ENCODE measurements at places on chromosomes 12 and 14.

GRCh38 chr14:88137327-88137726 is 132.4 kb downstream of the GPR65 start:
- DNase-seq: no peak

- DNase-seq: no peak
Observed at GRCh38 chr12:6172086-6172485, 28.1 kb upstream of the CD9 start.

DNA sequence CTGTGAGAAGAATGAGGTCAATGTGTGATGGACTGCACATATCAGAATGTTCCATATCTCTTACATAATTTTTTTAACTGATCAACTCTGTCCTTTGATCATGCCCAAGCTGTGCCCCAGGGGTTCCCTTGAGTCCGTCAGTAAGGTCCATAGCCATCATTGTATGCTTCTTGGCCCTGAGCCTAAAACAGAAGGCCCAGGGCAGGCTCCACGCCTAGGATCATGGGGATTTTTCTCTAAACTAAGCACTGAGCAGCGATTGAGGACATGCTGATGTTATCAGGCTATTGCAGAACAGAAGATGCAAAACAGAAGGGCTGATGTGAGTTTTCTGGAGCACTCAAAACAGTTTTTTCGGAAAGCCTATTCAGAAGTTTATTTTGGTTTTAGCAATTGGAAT is 20.9 kb downstream of the RNASE9 start:
- no peak for DNase-seq

- no peak for DNase-seq
Observed at GRCh38 chr12:5946388-5946787, 1.3 kb upstream of the ANO2 start.

DNA sequence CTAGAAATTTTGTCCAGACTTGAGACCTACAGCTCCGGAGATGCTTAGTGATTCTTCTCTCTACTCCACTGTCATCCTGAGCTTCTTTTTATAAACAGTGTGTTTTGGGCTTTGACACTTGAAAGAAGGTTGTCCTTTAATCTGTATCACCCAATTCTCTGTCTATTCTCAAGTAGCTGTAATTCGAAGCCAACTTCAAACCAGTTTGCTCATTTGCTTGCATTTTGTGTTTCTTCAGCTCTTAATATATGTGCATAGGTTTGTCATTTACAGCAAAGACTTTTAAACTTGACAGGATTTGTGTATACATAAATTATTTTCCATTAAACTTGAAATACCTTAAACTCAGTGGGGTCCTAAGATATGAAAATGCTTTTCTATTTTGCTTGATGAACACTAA is 16.4 kb upstream of the MYBPC1 start:
- no peak for DNase-seq

GRCh38 chr12:7107636-7108002 is 1.4 kb downstream of the C1RL start:
- DNase-seq: no peak

GRCh38 chr14:43001731-43002130 is 1395.1 kb downstream of the LRFN5 start:
- DNase-seq: no peak
